Spleen (tissue), 13 donors: ENCODE measurements at places on chromosomes 6 and 20. TPM values are rescaled to one million over a fixed set of nuclear protein-coding genes. Genes with fewer than 3 reads are reported as not detected.

OR2B6 gene
- total RNA-seq, result not detected

SLC32A1 gene
- not detected for total RNA-seq

TAGAP gene
- total RNA-seq, result 42.5 TPM

KHDC1 gene
- 0.54 TPM for total RNA-seq

NMBR gene
- 0.25 TPM for total RNA-seq

EDN3 gene
- 1.6 TPM for total RNA-seq

HLA-G gene
- total RNA-seq, result 1.4 TPM

SMIM28 gene
- not detected for total RNA-seq

PREX1 gene
- total RNA-seq, result 158 TPM

MACROD2 gene
- 4.7 TPM for total RNA-seq

STMND1 gene
- not detected for total RNA-seq
